ENCODE measurements at places on chromosomes 2 and 18.
A peak's percentile ranks its signal among the peaks of the same experiment; 100 is the strongest.

GRCh38 chr18:24271381-24272228 lies 126.0 kb downstream of the OSBPL1A start:
- peak; percentile 82 for DNase-seq

- no peak for DNase-seq
Measured at GRCh38 chr2:199216253-199216652, 241.5 kb downstream of the SATB2 start.

GRCh38 chr18:74892066-74892627 lies 294.5 kb downstream of the ZNF407 start:
- no peak for DNase-seq

- DNase-seq = no peak
Measured at GRCh38 chr2:65566617-65567016, 134.2 kb upstream of the SPRED2 start.

DNA sequence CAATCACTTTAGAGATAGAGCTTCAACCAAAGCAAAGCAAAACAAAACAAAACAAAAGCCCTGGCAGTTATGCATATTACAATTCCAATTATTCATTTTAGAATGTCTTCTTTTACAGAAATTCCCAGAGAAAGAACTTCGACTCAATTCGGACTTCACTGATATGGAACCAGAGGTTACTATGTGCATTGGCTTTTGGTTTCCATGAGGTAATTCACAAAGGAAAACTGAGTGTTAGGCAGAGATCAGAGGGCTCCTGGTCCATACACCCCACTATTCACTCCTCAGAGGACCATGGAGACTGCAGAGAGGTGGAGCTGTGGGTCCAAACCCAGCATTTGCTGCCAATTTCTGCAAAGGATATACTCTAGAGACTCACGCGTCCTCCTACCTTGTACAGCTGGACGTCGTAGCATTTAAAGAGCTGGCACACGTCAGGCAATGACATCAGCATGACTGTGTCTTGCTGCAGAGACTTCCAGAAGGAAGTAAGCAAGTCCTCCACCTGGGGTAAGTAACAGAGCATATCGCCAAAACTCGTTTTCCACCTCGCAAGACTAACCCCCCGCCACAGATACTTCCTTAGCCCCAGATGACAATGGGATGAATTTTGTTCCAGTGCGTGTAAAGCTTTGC lies 31.3 kb upstream of the CREG2 start:
- no peak for DNase-seq

DNA sequence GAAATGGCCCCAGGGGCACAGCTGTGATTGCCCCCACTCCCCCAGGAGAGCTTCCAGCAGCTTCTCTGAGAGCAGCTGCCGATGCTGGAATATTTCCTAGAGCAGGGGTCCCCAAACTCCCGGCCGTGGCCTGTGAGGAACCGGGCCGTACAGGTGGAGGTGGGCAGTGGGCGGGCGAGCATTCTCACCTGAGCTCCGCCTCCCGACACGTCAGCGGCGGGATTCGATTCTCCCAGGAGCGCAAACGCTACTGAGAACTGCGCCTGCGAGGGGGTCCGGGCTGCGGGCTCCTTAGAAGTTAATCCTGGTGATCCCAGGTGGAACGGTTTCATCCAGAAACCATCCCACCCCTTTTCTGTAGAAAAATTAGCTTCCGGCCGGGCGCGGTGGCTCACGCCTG lies 69.1 kb upstream of the PXDN start:
- DNase-seq = no peak

DNA sequence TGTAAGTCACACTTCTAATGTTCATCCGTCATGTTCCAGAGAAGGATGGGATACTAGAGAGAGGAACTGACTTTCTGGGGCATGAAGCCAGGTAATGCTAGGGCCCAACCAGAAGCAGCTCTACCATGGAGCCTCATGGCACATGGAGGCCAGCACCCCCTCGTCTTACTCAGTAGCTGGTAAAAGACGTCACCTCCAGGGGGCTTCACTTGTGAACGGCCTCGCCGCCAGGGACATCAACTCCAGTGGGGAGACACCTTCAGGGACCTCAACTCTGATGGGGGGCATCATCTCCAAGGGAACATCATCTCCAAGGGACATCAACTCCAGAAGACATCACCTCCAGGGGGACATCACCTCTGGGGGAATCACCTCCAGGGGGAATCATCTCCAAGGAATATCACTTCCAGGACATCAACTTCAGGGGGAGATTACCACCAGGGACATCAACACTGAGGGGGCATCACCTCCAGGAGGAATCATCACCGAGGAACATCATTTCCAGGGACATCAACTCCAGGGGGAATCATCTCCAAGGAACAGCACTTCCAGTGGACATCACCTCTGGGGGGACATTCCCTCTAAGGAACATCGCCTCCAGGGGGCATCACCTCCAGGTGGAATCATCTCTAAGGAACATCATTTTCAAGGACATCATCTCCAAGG lies 168.4 kb downstream of the NDUFA10 start:
- DNase-seq = no peak

- DNase-seq = no peak
Measured at GRCh38 chr2:85995648-85996529, 107.1 kb upstream of the ST3GAL5 start.

GRCh38 chr2:29322011-29322410 lies 206.8 kb downstream of the CLIP4 start:
- peak; percentile 75 for DNase-seq

- DNase-seq = no peak
Measured at GRCh38 chr2:96407919-96408550, 72.5 kb downstream of the NCAPH start.

- no peak for DNase-seq
Measured at GRCh38 chr18:24536326-24536725, 75.9 kb downstream of the HRH4 start.

- DNase-seq = no peak
Measured at GRCh38 chr2:30287190-30287840, 56.0 kb downstream of the LBH start.

DNA sequence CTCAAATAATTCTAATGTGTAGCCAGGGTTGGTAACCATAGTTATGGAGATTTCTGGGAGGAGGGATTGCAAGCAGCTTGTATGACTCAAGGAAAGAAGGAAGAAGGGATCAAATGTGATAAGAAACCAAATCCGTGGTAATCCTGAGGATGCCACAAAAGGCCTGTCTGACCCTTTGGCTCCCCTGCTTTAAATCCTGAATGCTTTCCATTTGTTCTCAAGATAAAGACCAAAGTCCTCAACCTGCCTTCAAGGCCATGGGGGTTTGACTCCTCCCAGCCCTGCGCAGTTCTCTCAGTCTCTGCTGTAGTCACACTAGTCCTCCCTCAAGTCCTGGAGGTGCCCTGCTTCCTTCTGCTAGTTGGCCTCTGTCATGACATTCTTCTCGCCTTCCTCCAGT lies 74.0 kb downstream of the SUMO1 start:
- DNase-seq = no peak

- DNase-seq = no peak
Measured at GRCh38 chr18:35430721-35431373, 53.7 kb upstream of the ZNF396 start.

- no peak for DNase-seq
Measured at GRCh38 chr2:234333168-234334130, 163.4 kb downstream of the ARL4C start.

- no peak for DNase-seq
Measured at GRCh38 chr18:79494936-79495335, 99.2 kb downstream of the NFATC1 start.

DNA sequence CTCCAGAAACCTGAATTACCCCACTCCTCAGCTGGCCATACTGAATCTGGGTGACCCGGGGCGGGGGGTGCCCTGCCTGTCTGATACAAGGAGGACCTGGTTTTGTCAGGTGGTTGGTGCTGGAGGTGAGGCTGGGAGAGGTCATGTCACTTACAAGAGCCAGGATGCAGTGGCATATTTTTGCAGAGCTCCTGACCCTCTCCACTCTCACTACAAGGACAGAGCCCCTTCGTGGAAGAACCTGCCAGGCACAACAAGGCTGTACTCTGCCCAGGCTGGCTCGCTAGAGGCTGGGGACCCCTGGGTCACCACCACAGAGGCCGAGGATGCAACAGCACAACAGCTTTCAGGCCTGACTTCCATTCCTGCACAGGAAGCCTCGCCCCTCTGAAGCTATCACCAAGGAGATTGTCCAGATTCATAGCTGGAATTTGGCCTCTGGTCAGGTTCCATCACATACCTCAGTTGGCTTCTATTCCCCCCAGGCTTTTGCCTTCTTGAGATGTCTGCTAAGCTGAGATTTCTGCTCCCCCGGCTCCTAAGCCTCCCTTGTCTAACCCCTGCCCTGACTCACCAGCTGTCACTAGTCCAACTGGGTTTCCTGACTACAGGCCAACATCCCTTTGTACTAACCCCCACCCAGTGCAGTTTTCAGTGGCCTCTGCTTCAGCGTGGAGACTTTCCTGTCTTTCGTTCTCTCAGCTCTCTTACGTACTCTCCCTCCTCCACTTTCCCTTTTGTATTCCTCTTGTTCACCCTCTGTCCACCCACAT lies 132.5 kb upstream of the EPAS1 start:
- DNase-seq = peak; percentile 97

- no peak for DNase-seq
Measured at GRCh38 chr2:145329971-145330370, 810.1 kb upstream of the ZEB2 start.

Data from fibroblast of skin of back (primary cell).